ENCODE measurements at places on chromosomes 13 and 19.

DNA sequence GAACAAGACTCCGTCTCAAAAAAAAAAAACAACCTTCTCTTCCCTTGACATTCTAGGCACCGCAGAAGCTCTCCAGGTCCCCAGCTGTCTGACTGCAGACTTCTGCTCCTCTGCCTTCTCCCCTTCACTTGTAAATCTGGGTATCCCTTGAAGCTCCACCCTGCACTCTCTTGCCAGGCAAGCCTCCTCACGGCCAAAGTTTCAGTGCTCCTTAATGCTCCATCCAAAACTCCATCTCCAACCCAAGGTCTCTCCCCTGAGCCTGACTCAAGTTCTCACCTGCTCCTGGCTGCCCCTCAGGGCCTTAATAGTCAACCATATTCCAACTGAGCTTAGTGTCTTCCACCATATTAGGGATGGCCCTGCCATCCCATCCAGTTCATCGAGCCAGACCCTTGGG, 1.4 kb upstream of the CLDND2 start:
- no peak for DNase-seq

GRCh38 chr19:36417752-36418286, 625 bp downstream of the ZFP82 start:
- no peak for DNase-seq

DNA sequence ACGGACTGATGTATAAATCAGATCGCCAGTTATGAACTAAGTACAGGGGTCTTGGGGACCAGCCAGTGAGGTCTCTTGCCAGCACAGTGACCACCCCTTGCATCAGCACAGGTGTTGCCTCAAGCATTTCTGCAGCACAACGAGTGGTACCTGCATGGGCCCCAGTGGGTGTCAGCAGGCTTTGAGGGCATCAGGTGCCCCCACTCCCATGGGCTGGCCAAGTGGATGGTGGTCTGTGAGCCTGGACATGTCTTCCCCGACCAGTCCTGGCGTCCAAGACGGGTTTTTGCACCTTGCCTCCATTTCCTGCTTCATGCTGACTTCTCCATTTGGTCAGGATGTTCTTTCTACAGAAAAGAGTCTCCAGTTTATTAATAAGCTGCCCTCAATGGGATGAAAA, 22.4 kb upstream of the ARHGEF7 start:
- DNase-seq, result no peak

GRCh38 chr13:74682746-74683145, 548.5 kb upstream of the KLF12 start:
- DNase-seq, result no peak

DNA sequence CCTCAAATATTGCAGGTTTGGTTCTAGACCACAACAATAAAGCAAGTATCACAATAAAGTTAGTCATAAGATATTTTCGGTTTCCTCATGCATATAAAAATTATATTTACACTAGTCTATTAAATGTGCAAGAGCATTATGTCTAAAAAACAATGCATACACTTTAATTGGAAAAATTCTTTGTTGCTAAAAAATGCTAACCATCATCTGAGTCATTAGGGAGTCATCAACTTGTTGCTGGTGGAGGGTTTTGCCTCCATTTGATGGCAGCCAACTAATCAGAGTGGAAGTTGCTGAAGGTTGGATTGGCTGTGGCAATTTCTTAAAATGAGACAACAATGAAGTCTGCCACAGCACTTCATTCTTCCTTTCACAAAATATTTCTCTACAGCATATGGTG, 422.3 kb upstream of the GPC6 start:
- DNase-seq, result no peak

DNA sequence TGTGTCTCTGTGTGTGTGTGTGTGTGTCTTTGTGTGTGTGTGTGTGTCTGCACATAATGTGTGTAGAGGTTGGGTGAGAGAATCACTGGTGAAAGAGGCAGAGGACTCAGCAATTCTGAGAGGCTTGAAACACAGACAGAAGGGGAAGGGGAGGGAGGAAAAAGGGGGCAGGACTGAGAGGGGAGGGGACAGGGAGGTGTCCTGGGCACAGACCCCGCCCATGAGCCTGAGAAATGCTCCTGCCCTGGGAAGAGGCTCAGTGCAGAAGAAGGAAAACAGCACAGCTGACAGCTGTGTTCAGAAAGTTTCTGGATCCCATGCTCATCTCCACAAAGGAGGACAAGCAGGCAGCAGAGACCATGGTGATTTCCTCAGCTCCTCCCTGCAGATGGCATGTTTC, 59.1 kb upstream of the CEACAM8 start:
- DNase-seq, result no peak

Data from NCI-H1417 (cell line).